Cardiac fibroblast (primary cell): ENCODE measurements at places on chromosomes 5 and 9.

DNA sequence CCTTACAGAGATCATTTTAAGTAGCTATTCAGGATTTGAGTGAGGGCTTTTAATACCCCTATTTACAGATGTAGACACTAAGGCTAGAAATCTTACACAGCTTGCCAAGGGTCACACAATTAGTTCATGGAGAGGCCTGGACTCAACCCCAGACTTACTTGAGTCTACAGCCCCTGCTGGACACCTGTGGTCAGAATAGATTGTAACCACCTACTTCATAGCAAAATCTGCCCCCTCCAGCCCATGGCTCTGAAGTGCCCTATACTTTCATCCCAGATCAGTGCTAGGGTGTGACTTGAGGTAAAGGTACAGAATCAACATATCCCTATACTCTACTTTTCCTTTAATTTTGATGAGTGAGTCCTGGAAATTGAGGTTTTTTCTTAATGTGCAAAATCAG is 291.3 kb downstream of the ADGRV1 start:
- no peak for DNase-seq

- peak; percentile 16 for DNase-seq
Observed at GRCh38 chr5:17374973-17375742, 122.9 kb upstream of the TAF11L2 start.

- no peak for DNase-seq
Observed at GRCh38 chr9:135791431-135792267, 89.7 kb downstream of the KCNT1 start.

DNA sequence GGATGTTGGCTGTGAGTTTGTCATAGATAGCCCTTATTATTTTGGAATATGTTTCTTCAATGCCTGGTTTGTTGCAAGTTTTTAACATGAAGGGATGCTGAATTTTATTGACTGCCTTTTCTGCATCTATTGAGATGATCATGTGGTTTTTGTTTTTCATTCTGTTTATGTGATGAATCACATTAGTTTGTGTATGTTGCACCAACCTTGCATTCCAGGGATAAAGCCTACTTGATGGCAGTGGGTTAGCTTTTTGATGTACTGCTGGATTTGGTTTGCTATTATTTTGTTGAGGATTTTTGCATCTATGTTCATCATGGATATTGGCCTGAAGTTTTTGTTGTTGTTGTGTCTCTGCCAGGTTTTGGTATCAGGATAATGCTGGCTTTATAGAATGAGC is 225.6 kb downstream of the PCSK1 start:
- peak; percentile 34 for DNase-seq

- peak; percentile 78 for DNase-seq
Observed at GRCh38 chr5:41707853-41708603, 162.2 kb downstream of the OXCT1 start.

DNA sequence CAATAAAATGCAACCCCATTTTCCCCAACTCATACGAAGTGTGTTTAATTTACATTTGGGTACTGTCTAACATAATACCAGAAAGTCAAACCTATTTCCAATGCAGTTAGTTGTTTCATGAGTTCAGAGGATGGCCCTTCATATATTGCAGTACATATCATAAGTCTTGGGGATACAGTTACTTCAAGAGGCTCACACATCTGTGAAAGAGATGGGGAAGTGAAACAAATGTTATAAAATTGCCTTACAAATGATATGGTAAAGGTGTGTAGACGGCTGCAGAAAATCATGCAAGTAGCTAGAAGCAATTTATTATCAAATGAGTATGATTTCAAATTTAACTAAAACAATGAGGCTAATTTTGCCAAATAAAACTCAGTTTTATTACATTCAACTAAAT is 219.0 kb upstream of the CDH12 start:
- no peak for DNase-seq

- no peak for DNase-seq
Observed at GRCh38 chr9:31783491-31783890, 601.0 kb upstream of the ACO1 start.
